ENCODE measurements at places on chromosomes 12 and 14.
A peak's percentile ranks its signal among the peaks of the same experiment; 100 is the strongest.

GRCh38 chr12:122352394-122352793 lies 70.1 kb downstream of the CLIP1 start:
- DNase-seq, result no peak

DNA sequence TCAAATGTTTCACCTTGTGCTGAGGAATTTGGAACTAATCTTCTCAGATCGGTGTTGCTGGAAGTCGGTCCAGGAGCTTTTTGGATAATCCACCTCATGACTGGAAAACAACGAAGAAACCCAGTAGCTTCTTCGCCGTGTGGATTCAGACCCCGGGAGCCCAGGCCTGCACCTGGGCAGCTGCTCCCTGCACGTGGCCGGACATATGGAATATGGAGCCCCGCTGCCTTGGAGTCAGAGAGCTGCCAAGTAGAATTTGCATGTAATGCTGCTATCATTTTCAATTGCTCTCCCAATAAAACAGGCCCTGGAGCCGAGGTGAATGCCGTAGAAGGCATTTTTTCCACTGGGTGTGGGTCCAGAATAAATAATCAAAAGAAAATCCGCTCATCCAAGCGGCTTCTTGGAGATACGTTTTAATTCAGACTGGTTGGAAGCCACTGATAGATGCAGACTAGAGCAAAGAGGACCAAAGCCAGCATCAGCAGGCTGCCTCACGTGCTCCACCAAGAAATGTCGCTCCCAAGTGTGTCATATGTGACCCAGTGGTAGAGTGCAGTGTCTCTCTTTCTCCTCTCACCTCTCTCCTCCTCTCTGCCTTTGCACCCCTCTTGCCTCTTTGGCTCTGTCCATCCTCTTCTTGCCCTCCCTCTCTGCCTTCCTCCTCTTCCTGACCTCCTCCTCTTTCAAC lies 115.3 kb downstream of the ZNF664 start:
- no peak for DNase-seq

DNA sequence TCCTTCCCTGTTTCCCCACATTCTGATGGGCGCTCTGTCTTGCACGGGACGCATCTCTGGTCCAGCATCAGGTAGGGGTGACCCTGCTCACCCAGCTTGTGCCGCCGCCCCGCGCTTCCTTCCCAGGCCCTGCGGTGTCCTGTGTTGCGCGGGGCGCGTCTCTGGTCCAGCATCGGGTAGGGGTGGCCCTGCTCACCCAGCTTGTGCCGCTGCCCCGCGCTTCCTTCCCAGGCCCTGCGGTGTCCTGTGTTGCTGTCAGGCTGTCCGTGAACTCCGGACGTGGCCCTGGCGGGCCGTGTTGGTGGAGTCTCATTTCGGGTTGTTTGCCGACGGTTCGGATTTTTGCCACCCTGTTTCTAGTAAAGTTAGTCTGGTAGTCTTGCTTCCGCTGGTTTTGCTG lies 6.8 kb downstream of the FBRSL1 start:
- no peak for DNase-seq

GRCh38 chr14:85534458-85535293 lies 4.7 kb downstream of the FLRT2 start:
- DNase-seq, result peak; percentile 21

- no peak for DNase-seq
Measured at GRCh38 chr12:97257726-97258125, 204.9 kb upstream of the RMST start.
